ENCODE measurements at places on chromosomes 16 and 17.
A peak's percentile ranks its signal among the peaks of the same experiment; 100 is the strongest.

DNA sequence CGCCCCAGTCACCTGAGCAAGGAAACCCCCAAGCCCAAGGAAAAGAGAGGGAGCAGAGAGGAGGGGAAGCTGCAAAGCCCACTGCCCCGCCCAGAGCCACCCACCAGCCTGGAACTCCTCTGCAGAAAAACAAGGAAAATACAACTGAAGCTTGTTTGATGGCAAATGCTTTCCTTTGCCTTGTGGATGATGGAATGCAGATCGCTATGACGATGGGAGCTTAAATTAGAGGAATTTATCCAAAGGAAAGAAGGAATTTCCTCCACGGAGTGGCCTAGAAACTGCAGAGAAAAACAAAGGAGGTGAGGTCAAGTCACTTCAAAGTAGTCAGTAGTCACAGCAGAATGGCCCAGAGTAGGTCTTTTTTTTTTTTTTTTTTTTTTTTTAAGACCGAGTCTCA lies 31.5 kb upstream of the ASGR2 start:
- DNase-seq: no peak

GRCh38 chr17:45958994-45959665 lies 39.9 kb upstream of the STH start:
- no peak for DNase-seq

- no peak for DNase-seq
Measured at GRCh38 chr17:12667299-12667958, 1.7 kb downstream of the MYOCD start.

DNA sequence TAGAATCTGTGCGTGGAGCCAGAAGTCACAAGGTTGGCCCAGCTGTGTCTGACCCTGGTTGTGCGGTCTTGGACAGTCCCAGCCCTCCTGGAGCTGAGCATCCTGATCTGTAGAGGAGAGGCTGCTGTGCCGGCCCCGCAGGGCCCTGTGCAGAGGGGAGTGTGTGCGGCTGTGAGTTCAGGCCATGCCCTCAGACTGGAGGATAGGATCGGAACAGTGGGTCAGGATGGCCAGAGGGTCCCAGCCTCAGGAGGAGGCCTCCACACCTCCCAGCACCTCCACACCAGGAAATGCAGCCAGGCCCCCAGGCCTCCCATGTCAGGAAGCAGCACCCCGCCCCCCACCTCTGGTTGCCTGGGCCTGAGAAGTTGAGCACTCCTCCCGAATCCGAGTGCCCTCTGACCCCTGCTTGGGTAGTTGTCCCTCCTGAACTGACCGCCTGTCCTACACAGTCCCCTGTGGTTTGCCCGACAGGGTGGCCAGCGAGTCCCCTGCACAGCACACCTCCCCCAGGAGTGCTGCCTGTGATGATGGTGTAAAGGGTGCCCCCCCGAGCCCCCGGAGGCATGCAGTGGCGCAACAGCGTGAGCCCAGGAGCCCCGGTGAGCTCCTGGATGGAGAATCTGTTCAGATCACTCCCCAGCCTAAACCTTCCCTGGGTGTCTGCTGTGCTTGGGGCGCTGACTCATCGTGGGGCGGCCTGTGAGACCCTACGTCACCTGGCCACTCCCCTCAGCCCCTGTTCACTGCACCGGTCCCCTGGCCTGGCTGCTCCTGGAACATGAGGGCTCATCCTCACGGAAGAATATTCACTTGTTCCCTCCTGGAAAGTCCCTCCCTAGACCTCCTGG lies 285.2 kb downstream of the SEC14L1 start:
- peak; percentile 65 for DNase-seq

DNA sequence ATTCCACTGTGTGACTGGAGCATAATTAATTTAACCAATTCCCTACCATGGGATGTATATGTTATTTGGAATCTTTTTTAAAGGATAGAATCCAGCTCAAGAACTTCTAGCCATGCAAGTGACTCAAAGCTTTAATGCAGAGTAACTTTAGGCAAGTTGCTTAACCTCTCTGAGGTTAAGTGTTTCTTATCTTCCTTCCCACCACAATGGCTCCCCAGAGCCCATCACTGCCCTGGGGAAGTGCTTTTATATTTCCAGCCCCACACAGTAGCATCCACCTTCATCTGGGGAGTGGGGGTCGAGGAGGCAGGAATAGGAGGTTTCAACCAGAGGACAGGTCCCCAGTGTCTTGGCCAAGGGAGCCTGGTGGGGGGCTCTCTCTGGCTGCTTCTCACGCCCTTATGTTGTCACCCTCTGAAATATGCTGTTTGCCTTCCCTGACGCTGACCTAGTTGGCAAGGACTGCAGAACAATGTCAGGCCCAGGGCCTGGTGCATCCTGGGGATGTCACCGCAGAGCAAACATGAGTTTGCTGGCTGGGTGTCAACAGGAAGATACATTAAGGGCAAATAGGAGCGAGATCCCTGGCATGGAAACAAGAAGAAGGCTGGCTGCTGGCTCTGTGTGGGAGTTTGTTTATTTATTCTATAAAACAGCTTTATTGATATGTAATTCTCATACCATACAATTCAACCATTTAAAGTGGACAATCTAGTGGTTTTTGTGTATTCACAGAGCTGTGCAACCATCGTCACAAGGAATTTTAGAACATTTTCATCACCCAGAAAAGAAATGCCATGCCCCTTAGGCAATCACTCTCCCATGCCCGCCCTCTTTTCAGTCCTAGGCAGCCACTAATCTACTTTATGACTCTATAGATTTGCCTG lies 46.6 kb upstream of the WSB1 start:
- DNase-seq: no peak

DNA sequence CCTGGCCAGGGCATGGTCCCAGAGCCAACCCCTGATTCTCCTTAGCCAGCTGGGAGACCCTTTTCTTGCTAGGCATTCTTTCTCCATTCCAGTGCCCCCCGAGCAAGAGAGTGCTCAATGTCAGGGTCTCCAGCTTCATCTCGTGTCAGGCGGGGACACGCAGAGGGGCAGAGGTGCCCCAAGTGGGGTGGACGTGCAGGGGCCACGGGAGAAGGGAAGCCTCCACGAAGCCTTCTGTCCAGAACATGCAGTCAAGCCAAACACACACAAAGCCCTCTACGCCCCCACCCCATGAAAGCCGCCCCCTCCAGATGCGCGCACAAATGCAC lies 852 bp downstream of the GPR139 start:
- no peak for DNase-seq

DNA sequence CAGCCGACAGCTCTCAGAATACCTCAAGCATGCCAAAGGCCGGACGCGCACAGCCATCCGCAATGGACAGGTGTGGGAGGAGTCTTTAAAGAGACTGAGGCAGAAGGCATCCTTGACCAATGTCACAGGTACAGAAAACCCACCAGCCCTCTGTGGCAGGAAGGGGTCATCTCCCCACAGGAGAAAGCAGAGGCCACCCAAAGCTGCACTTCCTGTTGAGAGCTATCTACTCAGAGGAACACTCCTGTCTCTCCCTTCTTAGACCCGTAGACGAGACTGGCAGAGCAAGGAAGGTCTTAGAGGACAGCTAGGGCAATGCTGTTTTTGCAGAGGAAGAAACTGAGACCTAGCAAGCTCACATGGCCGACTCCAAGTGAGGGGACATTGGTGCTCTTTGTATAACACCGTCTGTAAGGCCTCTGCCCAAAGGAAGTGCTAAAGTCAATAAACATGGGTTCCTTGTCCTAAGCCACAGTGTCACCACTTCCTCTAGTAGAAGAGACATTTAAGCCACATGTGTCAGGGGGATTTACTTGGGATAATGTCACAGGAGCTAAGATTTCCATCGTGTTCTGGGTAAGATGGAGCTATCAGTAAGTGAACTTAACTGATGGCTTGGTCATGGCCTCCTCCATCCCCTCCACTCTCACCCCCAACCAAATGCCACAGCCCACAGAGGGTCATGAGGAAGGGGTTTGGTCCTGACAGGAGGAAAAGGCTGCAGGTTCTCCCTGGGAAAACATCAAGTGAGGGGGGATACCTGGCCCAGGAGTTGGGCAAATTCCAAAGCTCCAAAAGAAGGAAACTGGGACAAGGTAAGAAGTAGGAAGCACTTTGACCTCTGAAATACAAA lies 9.4 kb downstream of the LPO start:
- DNase-seq: no peak

DNA sequence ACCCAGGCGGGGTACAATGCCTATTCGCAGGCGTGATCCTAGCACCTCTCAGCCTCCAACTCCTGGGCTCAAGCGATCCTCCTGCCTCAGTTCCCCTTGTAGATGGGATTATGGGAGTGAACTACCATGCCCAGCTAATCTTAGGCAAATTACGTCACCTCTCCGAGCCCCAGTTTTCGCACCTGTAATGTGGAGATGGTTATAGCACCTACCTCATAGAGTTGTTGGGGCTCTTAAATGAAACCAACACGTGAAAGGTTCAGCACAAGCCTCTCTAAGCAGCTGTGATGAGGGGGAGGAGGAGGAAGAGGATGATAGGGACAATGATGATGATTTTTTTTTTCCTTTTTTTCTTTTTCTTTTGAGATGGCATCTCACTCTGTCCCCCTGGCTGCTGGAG lies 59.9 kb downstream of the ABR start:
- DNase-seq: no peak

DNA sequence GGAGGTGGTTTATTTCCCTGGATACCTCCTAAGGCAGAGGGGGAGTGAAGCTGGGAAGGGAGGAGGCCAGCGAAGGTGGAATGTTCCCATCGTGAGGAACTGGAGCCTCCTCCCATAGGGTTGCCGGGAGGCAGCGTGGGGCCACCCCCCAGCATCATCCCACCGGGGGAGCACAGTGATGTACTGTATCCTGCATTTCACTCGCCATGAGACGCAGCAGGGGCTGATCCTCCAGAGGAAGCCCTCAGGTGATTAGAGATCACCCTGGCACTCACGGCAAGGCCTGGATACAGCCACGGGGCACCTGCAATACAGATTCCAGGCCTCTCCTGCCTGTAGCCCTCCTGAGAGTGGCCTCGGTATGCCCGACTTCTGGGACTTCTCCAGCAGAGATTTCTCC lies 25.5 kb upstream of the BEAN1 start:
- no peak for DNase-seq

GRCh38 chr16:84459533-84459894 lies 44.9 kb downstream of the MEAK7 start:
- DNase-seq: no peak

DNA sequence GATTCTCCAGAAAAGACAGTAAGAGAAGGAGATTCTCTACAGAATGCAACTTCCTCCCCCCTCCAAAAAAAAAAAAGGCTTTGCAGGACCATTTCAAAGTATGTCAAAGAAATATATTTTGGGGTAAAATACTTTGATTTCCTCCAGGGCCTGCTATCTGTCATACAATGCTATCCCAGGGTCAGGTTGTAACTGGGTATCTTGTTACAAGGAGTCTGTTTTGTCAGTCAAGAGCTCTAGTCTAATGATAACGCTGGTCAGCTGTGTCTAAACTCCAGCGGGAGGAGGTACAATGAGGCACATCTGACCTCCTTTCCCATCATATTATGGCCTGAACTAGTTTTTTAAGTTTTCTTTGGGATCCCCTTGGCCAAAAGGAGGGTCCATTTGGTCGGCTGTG lies 408.4 kb upstream of the CDH5 start:
- no peak for DNase-seq
